Fibroblast of mammary gland (primary cell): ENCODE measurements at places on chromosomes 11 and 22.

DNA sequence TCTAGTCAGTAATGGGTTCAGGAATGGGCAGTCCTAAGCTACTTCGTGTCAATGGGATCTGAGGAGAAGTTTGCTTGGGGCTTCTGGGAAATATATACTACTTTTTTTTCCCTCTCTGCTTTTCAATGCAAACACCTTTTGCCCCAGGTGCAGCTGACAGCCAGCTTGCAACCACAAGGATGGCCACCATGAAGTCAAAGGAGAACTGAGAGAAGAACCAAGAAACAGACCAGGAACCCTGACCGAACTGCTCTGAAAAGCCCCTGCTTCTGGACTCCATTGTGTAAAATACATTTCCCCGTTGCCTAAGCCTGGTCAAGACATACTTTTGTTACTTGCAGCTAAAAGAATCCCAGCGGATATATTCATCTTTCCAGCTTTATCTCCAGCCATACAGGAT, 20.1 kb upstream of the CD44 start:
- no peak for DNase-seq

DNA sequence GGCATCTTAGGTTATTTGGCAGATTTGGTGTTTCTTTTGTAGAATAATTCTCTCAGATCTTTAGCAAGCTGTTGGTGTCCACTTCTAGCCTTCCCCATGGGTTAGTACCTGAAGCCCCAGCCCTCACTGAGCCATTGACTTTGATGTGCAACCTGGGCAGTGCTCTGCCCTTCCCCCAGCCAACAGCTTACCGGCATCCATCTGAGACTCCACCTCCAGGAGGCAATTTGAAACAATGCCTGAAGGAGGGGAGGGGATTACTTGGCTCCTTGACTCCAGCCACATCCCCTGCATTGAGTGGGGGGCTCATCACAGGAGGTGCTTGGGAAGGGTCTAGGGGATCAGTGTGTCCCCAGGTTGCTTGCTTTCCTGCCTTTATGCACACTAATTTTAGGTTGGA, 114.8 kb downstream of the TRIM29 start:
- DNase-seq: no peak

DNA sequence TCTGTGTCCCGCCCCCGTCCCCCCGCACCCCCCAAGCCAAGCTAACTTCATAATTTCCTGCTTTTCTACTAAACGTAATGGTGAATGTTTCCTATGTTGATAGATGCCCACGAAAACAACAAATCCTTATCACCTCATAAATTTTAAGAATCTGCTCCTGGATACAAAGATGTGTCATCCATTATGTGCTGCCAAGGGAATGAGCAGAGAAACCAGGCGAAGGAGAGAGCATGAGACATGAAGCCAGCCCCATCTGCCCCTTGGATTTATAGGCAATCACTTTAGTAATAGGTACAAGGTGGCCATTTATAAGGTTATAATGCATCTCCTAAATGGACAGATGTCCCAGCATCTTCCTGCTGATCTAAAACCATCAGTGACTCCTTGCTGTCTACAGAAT, 30.3 kb downstream of the LAYN start:
- DNase-seq: peak; percentile 55

GRCh38 chr11:123652599-123652998, 1.8 kb downstream of the SCN3B start:
- no peak for DNase-seq

- peak; percentile 60 for DNase-seq
Observed at GRCh38 chr11:30326114-30326778, 3.3 kb downstream of the ARL14EP start.

GRCh38 chr11:17553249-17553546, 6.1 kb downstream of the OTOG start:
- no peak for DNase-seq

GRCh38 chr11:8442301-8442700, 151.7 kb downstream of the STK33 start:
- DNase-seq: no peak

GRCh38 chr11:10891151-10891720, 33.4 kb upstream of the ZBED5 start:
- no peak for DNase-seq

- no peak for DNase-seq
Observed at GRCh38 chr22:42301742-42302102, 31.3 kb upstream of the TCF20 start.

DNA sequence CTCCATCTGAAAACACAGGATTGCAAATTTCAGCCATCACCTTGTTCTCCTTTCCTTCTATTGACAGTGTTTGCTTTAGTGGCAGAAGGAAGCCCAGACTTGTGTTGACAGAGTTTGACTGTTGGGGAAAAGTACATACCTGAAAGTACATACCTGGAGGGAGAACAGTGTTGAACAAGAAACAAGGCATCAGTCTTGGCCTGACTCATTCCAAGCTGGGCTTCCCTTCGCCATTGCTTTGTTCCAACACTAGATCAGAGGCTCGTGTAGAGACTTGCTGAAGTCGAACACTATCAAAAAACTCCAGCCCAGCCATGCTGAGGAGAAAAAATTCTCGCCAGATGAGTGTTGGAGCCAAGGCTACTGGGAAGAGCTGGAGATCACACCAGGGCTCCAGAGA, 133.4 kb downstream of the BBOX1 start:
- no peak for DNase-seq

GRCh38 chr11:124791626-124792341, 8.4 kb downstream of the MSANTD2 start:
- peak; percentile 44 for DNase-seq

GRCh38 chr22:30370641-30371230, 13.9 kb downstream of the CCDC157 start:
- DNase-seq: no peak

DNA sequence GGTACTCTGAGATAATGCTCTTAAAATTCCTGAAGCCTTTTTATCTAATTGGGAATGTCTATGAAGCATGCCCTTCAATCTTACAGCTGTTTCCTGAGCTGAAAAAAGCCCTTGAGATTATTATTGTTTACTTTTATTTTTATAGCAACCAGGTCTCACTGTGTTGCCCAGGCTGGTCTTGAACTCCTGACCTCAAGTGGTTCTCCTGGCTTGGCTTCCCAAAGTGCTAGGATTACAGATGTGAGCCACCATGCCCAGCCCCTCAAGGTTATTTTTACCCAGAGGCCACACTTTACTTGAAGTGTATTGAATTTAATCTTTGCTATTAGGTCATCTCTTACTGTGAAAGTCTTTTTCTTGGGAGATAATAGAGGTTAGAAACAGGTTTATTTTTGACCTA, 7.0 kb upstream of the SWAP70 start:
- DNase-seq: no peak

DNA sequence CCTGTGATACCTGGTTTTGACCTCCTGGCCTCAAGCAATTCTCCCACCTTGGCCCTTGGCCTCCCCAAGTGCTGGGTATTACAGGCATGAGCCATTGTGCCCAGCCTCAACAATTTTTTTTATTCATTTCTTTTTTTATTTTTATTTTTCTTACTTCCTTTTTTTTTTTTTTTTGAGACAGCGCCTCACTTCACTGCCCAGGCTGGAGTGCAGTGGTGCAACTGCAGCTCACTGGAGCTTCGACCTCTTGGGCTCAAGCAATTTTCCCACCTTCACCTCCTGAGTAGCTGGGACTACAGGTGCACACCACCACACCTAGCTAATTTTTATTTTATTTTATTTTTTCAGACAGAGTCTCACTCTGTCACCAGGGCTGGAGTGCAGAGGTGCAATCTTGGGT, 25.5 kb upstream of the CECR2 start:
- no peak for DNase-seq

GRCh38 chr11:24896118-24896835, 399.4 kb downstream of the LUZP2 start:
- DNase-seq: no peak

GRCh38 chr11:124068601-124069110, 27.5 kb upstream of the OR10G7 start:
- no peak for DNase-seq

DNA sequence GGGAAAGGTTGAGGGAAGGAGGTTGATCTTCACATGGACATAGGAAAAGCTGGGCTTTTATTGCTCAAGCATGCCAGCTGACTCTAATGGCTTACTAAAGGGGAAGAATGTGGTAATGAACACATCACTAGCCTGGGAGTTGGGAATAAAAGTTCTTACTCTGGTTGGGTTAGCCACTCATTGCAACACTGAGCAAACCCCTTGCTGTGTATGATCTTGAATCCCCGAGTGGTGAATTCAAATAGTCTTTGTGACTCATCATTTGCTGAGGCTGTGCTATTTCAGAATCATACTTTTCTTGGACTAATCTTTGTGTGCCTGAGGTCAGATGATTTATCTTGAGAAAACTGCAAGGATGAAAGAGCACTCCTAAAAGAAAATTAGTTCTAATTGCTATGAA, 304.1 kb upstream of the ANO5 start:
- DNase-seq: peak; percentile 0

GRCh38 chr11:40921246-40921645, 538.2 kb downstream of the LRRC4C start:
- no peak for DNase-seq

GRCh38 chr11:17376493-17376892, 12.0 kb downstream of the KCNJ11 start:
- DNase-seq: no peak

- peak; percentile 58 for DNase-seq
Observed at GRCh38 chr11:29321293-29322132, 695.3 kb downstream of the KCNA4 start.

DNA sequence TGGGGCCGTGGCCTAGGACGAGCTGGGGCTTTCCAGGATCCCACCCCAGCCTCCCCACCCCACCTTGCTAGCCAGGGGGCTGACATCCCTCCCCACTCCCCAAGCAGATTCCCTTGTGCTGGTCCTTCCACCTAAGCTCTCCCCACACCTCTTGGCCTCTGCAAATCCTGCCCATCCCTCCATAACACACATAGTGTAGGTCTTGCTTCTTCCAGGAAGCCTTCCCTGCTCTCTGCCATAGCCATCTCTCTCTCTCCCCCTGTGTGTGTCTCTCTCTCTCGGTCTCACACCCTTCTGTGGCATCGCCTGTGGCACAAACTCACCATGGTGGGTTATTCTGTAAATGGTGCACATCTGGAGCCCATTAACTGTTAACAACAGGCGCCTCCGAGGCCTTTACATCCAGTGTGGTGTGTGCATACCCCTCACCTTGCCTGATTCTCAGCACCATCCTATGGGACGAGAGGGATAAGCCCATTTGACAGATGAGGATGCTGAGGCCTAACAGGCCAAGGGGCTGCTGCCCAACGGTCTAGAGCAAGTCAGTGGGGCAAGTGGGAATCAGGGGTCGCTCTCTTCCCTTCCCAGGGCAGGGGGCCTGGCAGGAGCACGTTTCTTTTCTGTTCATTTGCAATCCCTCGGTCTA, 22.2 kb upstream of the PICK1 start:
- DNase-seq: no peak

GRCh38 chr11:76836613-76837291, 24.0 kb upstream of the ACER3 start:
- no peak for DNase-seq

- no peak for DNase-seq
Observed at GRCh38 chr22:24427500-24428164, at the start of gene ADORA2A. Gene ADORA2A, plus strand, starts transcription at chr22:24427599. Its CDS starts 5,806 bp downstream, at chr22:24433405.

DNA sequence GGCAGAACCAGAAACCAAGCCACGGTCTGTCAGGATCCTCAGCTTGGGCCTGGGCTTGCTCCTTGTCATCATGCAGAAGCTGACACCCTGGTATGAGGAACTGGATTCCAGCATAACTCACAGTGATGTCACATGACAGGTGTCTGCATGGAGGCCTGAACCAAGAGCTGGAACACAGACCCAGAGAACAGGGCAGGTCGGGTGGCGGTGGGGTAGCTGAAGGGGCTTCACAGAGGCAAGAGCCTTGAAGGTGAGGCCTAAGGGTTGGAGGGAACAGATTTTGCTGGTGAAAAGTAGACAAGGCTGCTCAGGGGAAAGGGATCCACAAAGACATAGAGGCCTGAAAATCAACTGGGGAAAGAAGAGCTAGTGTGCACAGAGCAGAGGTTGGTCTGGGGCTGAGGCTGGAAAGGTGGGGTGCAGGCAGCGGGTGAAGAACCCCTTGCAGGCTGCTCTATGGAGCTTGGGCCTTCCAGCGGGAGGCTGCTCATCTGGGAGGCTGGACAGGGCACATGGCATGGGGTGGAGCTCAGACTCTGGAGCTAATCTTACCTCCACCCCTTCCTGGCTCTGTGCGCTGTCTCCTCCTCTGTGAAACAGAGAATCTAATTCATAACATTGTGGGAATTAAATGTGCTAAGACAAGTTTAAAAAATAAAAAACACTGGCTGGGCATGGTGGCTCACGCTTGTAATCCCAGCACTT, 18.4 kb upstream of the RPS3 start:
- DNase-seq: no peak

GRCh38 chr11:5631969-5632635, 7.3 kb downstream of the TRIM34 start:
- no peak for DNase-seq

- DNase-seq: no peak
Observed at GRCh38 chr11:100185588-100185987, 501.5 kb upstream of the ARHGAP42 start.

- DNase-seq: peak; percentile 58
Observed at GRCh38 chr11:120324932-120325810, at the start of gene TLCD5. Gene TLCD5, plus strand, starts transcription at chr11:120325299. Its CDS starts 2,143 bp downstream, at chr11:120327442.

DNA sequence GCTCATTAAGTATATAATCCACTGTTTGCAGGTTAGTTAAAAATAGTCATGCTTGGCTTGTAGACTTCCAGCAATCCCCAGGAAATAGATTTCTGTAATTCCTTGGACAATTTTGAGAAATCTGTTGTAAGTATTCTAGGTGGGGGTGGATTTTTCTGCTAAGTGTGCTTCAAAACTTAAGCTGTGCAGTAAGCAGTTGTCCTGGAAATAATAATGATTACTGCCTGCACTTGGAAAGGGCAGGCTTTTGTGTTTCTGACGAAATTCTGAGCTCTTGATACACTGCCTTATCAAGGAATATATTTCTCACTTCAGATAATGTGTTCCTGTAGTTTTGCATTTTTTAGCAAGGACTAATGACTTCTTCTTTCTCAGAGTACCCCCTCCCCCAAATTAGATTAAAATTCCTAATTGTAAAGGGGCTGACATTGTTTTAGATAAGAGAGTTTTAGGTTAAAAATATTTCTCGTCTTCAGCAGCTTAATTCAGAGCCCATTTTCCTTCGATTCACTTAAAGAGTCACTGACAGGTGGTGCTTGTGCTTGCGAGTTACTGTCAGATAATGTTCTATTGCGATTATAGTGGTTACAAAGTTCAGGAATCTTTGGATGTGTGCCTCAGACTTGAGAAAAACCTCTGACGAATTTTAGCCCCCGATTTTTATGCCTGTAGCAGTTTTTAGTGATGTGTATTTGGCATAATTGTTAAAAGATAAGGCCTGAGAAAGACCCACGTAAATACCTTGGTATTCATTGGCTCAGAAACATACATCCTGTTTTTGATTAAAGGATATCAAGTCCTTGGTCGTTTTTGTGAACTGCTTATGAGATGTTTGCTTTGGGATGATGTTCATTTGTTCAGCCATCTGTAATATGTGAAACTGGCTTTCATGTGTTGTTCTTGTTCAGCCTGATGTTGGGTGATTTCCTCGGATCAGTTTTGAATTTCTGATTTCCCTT, 120.5 kb downstream of the HIPK3 start:
- DNase-seq: peak; percentile 49
